ENCODE measurements at places on chromosomes 1 and 21.

DNA sequence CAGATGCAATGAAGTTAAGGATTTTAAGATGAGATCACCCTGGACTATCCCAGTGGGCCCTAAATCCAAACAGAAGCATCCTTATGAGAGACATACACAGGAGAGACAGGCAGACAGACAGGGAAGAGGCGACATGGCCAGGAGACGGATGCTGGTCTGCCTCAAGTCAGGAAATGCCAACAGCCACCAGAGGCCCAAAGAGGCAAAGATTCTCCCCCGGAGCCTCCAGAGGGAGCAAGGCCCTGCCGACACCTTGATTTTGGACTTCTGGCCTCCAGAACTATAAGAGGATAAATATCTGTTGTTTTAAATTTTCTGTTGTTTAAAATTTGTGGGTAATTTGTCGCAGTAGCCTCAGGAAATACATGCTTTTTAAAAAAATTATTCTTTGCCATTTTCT lies 116.4 kb downstream of the GLIS1 start:
- DNase-seq: no peak

GRCh38 chr1:185388346-185388745 lies 71.3 kb upstream of the IVNS1ABP start:
- DNase-seq: no peak

GRCh38 chr1:30677471-30677870 lies 45.9 kb downstream of the MATN1 start:
- DNase-seq: no peak

- no peak for DNase-seq
Measured at GRCh38 chr1:242811092-242811840, 286.8 kb upstream of the PLD5 start.

GRCh38 chr1:214467078-214467585 lies 84.3 kb downstream of the PTPN14 start:
- DNase-seq: no peak

DNA sequence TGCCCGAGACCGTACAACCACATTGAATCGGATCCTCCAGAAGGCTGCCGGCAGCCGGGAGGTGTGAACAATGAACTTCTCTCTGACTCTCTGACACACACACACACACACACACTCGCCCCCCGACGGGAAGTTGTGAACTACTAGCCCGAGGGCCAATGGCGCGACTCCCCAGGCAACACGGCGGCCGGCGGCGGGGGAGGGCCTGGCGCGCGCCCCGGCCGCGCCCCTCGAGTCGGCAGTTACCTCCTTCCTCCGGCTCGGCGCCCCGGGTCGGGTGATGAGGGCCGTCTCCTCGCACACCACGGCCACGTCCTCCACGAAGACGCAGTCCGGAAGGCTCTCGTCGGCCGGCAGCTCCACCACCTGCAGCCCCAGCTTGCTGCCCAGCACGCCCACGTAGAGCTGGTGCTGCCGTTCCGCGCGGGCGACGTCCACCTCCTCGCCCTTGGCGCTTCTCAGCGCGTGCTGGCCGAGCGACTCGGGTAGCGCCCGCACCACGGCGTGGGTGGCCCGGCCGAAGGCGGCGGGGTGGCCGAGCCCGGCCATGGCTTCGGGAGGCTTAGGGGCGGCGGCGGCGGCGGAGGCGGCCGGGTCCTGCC lies 361 bp downstream of the DDAH1 start:
- DNase-seq: peak; percentile 0

GRCh38 chr1:17404034-17404684 lies 32.2 kb downstream of the PADI6 start:
- no peak for DNase-seq
